H9 (cell line): ENCODE measurements at places on chromosomes 3 and 15.

DNA sequence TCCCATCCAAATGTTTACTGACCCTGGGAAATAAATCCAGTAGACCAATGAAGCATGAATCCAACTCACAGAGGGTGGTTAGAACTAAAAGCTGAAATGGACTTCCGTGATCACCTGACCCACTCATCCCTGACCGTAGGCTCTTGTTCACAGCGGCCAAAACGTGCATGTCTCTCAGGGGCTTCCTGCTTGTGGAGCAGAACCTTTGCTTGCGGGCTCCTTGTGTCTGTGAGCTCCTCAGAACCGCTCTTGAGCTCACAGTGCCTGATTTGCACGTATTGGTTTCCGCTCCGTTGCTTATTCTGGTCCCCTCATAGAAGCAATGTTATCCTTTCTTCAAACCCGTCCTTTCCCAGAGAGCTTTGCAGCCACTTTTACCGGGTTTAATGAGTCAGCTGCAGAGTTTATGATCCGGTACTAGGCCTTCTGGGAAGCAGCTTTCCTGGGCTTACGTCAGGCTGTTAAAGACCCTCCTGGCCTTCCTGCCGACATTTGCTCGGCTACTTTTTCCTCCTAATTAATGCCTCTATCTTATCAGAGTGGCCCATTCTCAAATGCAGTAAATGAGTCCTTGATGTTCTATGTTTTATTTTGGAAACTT is 35.4 kb downstream of the LIPC start:
- DNase-seq, result no peak

- peak; percentile 47 for DNase-seq
Measured at GRCh38 chr3:48271763-48272498, 31.0 kb downstream of the ZNF589 start.

DNA sequence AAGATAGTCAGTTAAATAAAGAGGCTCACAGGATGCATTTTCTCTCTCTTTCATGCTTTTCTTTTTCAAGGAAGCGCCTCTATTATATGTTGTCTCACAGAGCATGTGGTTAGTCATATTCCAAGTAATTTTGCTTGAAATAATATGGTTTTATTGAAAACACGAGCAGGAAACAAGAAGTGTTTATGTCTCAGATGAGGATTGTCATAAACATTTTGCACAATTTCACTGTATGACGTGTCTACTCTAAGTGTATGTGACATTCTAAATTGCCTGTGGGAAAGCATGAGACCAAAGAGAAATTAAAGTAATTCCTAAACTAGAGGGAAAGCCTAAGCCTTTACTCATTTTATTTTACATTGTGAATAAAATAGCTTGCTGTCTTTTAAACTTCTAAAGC is 818.6 kb downstream of the EPHA3 start:
- no peak for DNase-seq

GRCh38 chr3:112175037-112175436 is 42.0 kb upstream of the GCSAM start:
- no peak for DNase-seq

DNA sequence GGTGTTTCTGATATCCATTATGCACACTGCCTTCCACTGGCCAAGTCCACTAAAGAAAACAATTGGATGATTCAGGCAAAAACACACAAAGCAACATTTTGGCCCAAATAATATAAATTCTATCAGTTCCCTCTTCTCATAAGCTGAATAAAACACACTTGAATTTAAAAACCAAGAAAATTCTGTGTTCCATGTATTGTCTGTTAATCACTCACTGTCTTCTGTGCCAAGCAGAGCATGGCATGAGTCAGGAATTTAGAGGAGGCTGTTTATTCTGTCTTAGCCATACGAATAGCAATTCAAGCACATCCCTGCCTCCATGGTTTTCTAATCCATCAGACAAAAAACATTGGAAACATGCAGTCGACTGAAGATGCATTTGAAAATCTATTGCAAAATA is 215.6 kb upstream of the UMPS start:
- no peak for DNase-seq

DNA sequence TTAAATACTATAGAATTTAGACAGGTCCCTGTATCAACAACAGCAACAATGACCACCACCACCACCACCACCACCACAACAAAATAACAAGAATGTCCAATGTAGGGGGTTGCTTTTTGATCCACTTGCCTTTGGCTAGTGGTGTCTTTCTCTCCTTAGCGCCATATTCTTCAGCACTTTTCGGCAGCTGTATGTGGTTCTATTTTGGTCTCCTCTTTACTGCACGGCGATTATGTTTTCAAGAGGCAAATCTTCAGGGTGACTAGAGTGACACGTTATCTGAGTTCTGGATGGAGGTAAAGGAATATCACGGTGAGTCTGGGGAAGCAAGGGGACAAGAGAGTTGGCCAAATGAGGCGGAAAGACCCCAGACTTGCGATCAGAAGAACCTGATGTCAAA is 56.1 kb downstream of the ST6GAL1 start:
- DNase-seq, result no peak

- DNase-seq, result no peak
Measured at GRCh38 chr15:25690673-25691543, 172.2 kb downstream of the ATP10A start.

DNA sequence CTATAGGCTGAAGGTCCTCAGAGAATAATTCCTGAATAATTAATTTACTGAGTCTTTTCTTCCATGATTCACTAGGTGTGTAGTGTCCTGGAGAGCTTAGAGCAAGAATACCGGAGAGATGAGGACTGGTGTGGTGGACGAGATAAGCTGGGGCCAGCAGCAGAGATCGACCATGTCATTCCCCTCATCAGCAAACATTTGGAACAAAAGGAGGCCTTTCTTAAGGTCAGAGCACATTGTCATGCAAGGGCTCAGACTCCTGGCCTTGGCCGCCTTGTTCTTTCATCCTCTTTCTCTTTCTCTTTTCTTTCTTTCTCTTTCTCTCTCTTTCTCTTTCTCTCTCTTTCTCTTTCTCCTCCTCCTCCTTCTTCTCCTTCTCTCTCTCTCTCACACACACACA is 291.4 kb upstream of the UMPS start:
- DNase-seq, result peak; percentile 39

DNA sequence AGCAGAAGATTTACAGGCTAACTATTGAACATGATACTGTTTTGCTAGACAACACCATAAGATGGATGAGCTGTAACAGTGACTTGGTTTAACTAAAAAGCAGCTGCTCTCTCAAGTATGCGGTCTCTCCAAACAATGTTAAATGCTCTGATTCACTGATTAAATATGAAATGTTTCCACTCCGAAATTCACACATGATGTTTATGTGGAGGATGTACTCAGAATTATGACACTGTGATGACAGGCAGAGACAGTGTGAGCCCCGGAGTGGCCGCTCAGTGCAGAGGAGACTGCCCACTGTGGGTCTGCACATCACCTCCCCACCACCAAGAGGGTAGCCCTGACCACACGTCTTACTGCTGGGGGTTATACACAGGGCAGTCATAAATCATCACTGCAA is 83.9 kb upstream of the MEX3B start:
- no peak for DNase-seq

DNA sequence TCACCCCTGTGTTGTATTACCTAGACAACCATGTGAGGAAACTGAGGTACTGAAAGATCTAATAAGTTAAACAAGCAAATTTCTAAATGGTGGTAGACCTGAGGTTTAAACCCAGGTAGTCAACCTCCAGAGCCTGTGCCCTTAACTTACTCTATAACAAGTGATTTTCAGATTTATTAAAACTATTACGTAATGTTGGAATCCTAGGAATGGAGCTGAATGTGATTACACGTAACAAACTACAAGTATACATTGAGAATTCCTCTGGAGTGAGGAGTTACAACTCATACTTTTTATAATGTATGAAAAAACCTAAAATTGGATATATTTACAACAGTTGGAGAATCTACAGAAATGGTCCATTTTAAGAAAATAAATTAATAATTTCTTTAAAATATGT is 18.0 kb downstream of the FAM98B start:
- no peak for DNase-seq

DNA sequence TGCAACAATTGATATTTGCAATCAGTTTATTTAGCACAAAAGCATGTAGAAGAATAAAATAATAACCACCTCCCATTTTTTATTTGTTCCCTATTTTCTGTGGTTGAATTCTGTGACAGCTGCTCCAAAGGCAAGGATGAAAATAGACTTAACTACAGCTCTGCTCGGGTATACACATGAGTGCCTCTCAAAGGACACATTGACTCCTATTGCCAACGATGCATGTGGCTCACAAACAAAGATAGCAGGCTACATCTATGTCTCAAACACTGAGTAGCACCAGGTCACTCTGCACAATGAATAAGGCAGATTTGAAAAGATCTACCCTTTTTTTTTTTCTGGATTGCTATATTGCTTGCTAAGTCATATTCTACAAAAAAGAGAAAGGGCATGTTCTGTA is 612.9 kb downstream of the ROBO1 start:
- DNase-seq, result no peak

DNA sequence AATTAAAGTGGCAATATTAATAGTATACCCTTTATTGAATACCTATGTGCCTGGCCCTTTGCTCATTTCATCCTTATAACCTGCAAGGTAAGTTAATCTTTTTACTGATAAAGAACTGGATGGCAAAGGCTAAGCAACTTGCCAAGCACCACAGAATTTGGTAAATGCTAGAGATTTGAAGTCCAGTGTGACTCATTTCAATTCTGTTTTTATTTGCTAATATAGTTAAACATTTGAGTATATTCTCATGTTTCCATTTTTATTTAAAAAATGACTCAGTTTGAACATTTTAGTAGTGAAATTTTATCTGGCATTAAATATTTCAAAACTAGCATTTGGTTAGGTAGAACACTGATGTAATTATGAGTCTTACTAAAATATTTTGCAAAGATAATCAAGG is 11.3 kb downstream of the PFN2 start:
- no peak for DNase-seq
